SK-N-SH (cell line): ENCODE measurements at places on chromosomes 6 and 20. TPM values are rescaled to one million over a fixed set of nuclear protein-coding genes. Genes with fewer than 3 reads are reported as not detected.

DNA sequence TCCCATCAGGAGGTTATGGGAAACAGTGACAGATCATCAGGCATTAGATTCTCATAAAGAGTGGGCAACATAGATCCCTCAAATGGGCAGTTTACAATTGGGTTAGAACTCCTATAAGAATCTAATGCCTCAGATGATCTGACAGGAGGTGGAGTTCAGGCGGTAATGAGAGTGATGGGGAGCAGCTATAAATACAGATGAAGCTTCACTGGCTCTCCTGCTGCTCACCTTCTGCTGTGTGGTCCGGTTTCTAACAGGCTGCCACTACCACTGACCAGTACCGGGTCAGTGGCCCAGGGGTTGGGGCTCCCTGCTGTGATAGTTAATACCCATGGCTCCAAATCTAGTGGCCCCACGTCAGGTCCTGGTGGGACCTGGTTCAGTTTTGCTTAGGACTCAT lies 135.7 kb downstream of the OR2B2 start:
- H3K36me3 ChIP-seq: no peaks in the 10 kb centered on the region
- H3K4me3 ChIP-seq: no peak overlapping the region
- H3K4me1 ChIP-seq: no peaks in the 10 kb centered on the region

DNA sequence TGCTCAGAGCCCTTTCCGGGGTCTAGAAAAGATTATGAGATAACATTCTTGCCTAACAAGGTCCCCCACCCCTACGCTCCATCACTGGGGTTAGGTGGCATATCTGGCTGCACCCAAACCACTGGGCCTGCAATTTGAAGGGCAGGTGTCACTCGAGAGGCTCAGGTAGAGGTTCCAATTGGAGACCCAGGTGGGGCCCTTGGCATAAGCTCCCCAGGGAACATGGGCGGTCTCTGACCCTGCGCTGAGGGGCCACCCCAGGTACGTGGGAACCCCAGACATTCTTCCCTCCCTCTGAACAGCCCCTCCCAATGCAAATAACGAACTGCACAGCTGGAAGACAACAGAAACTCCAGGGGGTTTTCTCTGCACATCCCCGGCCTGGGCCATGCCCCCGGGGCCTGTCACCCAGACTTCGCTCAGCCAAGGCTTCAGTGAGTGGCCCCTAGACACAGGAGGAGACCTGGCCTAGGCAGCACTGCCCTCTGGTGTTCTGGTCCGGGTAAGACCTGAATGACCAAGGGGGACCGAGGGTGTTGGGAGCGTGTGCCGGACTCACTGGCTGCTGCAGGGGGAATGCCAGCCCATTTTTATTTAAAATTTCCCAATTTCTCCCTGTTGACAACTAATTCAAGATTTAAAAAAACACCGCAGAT lies 47.5 kb downstream of the DSTN start:
- H3K36me3 ChIP-seq: no peaks in the 10 kb centered on the region
- peak; percentile 91 for DNase-seq
- H3K27me3 ChIP-seq: no peaks in the 10 kb centered on the region
- H3K4me1 ChIP-seq: no peaks in the 10 kb centered on the region
- H3K4me3 ChIP-seq: no peak overlapping the region
- no peak overlapping the region for H3K27ac ChIP-seq

DNA sequence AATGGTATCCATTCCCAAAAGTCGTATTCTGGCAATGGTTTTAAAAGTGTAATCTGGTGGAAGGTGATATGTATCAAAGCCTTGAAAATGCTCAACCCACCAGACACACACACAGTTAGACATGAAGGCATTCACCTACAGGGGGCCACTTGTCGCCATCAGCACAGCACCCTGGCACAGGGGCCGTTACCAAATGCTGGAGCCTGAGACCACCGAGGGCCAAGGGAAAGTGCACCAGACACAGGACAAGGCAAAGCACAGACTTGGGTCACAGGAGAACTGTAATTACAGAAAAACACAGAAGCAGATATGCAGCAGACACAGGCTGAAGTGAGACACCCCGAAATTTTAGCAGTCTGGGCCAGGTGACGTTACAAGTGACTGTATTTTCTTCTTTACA lies 9.3 kb downstream of the TAF4 start:
- no peaks in the 10 kb centered on the region for H3K4me1 ChIP-seq
- H3K4me3 ChIP-seq: no peak overlapping the region
- no peak for DNase-seq
- H3K36me3 ChIP-seq: no peaks in the 10 kb centered on the region
- H3K27ac ChIP-seq: no peak overlapping the region

DNA sequence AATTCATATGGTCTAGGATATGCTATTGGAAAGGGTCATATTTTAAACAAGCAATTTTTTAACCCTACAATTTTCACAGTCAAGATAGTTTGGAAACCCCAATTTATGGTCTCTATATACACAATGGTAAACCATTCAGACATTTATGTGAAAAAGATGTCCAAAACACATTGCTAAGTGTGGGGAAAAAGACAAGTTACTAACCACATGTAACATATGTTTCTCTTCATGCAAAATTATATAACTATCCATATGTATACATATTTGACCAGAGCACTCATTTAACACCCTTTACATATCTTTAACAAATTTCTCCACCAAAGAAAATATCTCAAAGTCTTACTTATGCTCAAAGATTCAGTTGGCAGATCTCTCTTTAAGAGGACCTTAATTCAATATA lies 110.6 kb downstream of the RNGTT start:
- H3K4me1 ChIP-seq: peaks cover 10% of the 10 kb centered on the region; the same call in 1 of the 2 replicates
- H3K27ac ChIP-seq: no peak overlapping the region
- no peaks in the 10 kb centered on the region for H3K27me3 ChIP-seq
- DNase-seq: no peak
- H3K36me3 ChIP-seq: no peaks in the 10 kb centered on the region

GRCh38 chr20:63384336-63384735 lies 23.2 kb upstream of the CHRNA4 start:
- DNase-seq: no peak
- H3K27ac ChIP-seq: no peak overlapping the region
- H3K4me3 ChIP-seq: no peak overlapping the region

GRCh38 chr6:145427232-145427631 lies 308.1 kb downstream of the EPM2A start:
- H3K27ac ChIP-seq: no peak overlapping the region
- H3K4me1 ChIP-seq: no peaks in the 10 kb centered on the region; the same call in 1 of the 2 replicates
- H3K36me3 ChIP-seq: no peaks in the 10 kb centered on the region
- no peak overlapping the region for H3K4me3 ChIP-seq

DNA sequence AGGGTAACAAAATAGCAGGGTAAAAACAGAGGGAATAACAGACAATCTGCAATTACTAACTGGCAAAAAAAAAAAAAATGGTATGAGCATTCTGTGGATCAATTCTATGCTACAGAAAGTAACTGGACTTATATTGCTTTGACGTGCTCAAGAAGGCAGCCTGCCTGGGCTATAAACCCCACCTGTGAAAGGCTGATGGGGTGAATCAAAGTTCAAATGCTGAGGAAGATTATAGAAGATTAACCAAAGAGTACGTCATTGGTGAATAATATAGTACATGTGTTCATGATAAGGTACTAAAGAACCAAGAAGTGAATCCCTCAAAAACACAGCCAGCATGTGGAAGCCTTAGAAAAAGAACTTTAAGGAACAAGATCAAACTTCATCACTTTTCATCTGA lies 441.9 kb upstream of the PTCHD4 start:
- H3K36me3 ChIP-seq: no peaks in the 10 kb centered on the region
- DNase-seq: no peak
- no peak overlapping the region for H3K4me3 ChIP-seq
- H3K27me3 ChIP-seq: no peaks in the 10 kb centered on the region; the same call in 1 of the 2 replicates

DNA sequence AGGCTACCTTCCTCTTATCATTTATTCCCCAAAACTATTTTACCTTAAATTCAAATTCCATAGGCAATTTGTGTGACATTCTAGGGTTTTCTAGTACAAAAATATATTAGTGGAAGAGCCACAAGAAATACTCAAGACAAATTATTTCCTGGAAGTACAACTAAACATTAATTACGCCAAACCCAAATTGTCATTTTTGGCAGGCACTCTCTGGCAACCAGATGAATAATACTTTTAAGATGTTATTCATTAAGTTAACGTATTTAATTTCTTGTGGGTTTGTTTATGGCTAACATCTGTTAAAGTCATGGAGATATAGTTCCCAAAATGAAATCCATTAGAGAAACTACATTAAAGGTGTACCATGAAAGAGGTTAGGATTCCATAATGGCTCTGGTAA lies 40.5 kb downstream of the HMGN3 start:
- DNase-seq: no peak
- H3K36me3 ChIP-seq: peaks cover 4% of the 10 kb centered on the region; the same call in 1 of the 2 replicates
- no peak overlapping the region for H3K4me3 ChIP-seq
- no peaks in the 10 kb centered on the region for H3K4me1 ChIP-seq
- no peaks in the 10 kb centered on the region for H3K27me3 ChIP-seq

GRCh38 chr6:30042476-30042875 lies 18.6 kb upstream of the POLR1H start:
- DNase-seq: no peak
- no peak overlapping the region for H3K4me3 ChIP-seq
- no peaks in the 10 kb centered on the region for H3K36me3 ChIP-seq
- no peaks in the 10 kb centered on the region for H3K4me1 ChIP-seq
- no peak overlapping the region; the same call in 1 of the 2 replicates for H3K27ac ChIP-seq

- no peaks in the 10 kb centered on the region; the same call in 1 of the 2 replicates for H3K36me3 ChIP-seq
- H3K27ac ChIP-seq: no peak overlapping the region
- no peak overlapping the region for H3K4me3 ChIP-seq
These were observed 460.4 kb upstream of the PLCB4 start for GRCh38 chr20:8608470-8608869.

DNA sequence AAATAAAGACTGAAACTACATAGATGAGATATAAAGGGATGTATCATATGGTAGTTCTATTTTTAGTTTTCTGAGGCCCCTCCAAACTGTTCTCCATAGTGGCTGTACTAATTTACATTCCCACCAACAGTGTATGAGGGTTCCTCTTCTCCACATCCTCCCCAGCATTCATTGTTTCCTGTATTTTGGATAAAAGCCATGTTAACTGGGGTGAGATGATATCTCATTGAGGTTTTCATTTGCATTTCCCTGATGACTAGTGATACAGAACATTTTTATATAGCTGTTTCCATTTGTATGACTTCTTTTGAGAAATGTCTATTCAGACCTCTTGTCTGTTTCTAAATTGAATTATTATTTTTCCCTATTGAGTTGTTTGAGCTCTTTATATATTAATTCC lies 229.3 kb downstream of the RFPL4B start:
- H3K36me3 ChIP-seq: no peaks in the 10 kb centered on the region
- no peaks in the 10 kb centered on the region for H3K4me1 ChIP-seq
- H3K27ac ChIP-seq: peak overlapping the region; percentile 39

DNA sequence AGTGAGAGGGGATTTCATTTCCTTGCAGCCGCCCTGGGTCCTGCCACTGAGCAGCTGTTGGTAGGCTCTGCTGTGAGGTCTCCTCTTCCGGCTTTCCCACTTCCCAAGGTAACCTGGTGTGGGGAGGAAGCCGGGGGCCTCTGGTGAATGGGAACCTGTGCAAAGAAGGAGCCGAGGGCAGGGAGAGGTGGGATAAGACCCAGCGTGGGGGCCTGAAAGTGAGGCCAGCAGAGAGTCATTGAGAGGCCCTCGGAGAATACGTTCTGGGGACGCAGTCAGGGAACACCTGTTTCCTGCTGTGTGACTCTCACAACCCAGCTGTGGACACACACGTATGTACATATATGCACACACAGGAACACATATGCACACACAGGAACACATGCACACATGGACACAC lies 100.7 kb downstream of the CDH26 start:
- no peaks in the 10 kb centered on the region for H3K27me3 ChIP-seq
- no peak overlapping the region for H3K27ac ChIP-seq
- no peaks in the 10 kb centered on the region for H3K36me3 ChIP-seq
- no peak for DNase-seq
- no peak overlapping the region for H3K4me3 ChIP-seq

GRCh38 chr20:19993958-19994669 lies 23.0 kb upstream of the NAA20 start:
- peak overlapping the region; percentile 45 for H3K4me3 ChIP-seq
- no peaks in the 10 kb centered on the region for H3K27me3 ChIP-seq
- H3K36me3 ChIP-seq: no peaks in the 10 kb centered on the region; the same call in 1 of the 2 replicates
- no peak for DNase-seq
- peak overlapping the region; percentile 93 for H3K27ac ChIP-seq

GRCh38 chr6:119124079-119124824 lies 45.8 kb upstream of the FAM184A start:
- H3K27me3 ChIP-seq: no peaks in the 10 kb centered on the region
- no peak overlapping the region for H3K27ac ChIP-seq
- peaks cover 7% of the 10 kb centered on the region for H3K4me1 ChIP-seq

DNA sequence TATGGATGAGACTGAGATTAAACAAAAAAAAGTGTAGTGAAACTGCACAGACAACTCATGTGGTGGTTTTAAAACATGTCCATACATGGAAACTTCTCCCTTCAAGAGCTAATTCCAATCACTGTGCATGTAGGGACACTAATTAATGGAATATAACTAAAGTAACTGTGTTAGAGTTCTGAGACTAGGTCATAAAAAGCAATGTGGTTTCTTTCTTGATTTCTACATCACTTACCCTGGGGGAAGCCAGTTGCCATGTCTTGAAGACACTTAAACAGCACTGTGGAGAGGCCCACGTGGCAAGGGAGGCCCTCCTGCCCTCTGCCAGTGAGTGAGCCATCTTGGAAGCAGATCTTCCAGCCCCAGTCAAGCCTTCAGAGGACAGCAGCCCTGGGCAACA lies 118.2 kb upstream of the DST start:
- peaks cover 16% of the 10 kb centered on the region for H3K36me3 ChIP-seq
- peaks cover 12% of the 10 kb centered on the region for H3K4me1 ChIP-seq
- no peak for DNase-seq
- no peak overlapping the region; the same call in 1 of the 2 replicates for H3K27ac ChIP-seq
- H3K27me3 ChIP-seq: no peaks in the 10 kb centered on the region

GRCh38 chr6:1757131-1757530 lies 147.4 kb downstream of the FOXC1 start:
- no peak for DNase-seq
- H3K4me3 ChIP-seq: no peak overlapping the region
- H3K27ac ChIP-seq: no peak overlapping the region
- no peaks in the 10 kb centered on the region for H3K36me3 ChIP-seq

RNF146 gene
- polyA plus RNA-seq: 29.2 and 44.3 TPM in 2 replicates

PRND gene
- 0.02 TPM in 1 of 2 replicates, not detected in the other for polyA plus RNA-seq

TNFRSF6B gene
- polyA plus RNA-seq: 8.2 and 9.4 TPM in 2 replicates

ZBTB9 gene
- polyA plus RNA-seq: 5.7 and 5.9 TPM in 2 replicates
